Keratinocyte (primary cell): ENCODE measurements at places on chromosomes 16 and 17. TPM values are rescaled to one million over a fixed set of nuclear protein-coding genes. Genes with fewer than 3 reads are reported as not detected.

Gene CCL4
- polyA plus RNA-seq = 0.21 TPM in 1 of 3 replicates, not detected in the others

DNA sequence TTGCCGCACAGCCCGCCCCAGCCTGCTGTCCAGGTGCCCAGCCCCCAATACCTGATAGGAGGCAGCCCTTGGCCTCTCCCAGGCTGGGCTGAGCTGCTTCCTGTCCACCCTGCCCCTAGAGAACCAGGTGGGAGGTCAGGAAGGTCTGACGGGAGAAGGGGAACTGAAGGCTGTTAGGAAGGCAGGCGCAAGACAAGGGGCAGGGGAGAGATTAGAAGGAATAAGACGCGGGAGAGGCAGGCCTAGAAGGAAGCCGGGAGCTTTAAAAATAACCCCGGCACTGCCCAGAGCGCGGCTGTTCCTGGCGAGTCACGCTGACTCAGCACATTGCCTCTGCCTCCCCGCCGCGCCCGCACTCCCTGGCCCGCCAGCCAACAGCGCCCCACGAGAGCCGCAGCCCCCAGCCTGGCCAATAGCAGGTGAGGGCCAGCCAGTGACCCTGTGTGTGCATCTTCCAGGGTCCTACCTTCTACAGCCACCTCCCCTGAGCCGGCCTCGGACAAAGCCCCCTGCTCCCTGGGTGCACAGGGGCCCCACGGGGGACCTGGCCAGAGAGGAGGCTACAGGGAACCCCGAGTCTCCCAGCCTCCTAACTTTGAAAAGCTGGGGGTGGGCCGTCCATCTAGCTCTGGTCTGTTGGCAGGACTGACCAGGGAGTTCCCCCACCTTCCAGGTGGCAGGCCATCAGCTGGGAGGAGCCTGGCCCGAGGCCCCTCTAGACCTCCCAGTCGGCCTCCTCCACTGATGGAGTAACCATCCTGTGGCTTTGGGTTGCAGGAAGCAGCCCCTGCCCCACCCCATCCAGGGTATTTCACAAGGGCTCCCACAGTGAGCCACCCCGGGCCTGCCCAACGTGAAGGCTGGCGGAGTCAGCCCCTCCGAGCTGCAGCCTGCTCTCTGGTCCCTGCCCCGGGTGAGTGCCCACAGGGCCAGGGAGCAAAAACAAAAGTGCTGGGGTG is 4.0 kb downstream of the MAFG start:
- DNase-seq = no peak

- no peak for DNase-seq
Observed at GRCh38 chr16:74468807-74469525, 47.7 kb upstream of the CLEC18B start.

Gene MPG
- polyA plus RNA-seq = 22.7 to 46.8 TPM (median 26.9 TPM) in 3 replicates

Gene ACSM3
- 0.38 to 0.40 TPM (median 0.39 TPM) in 3 replicates for polyA plus RNA-seq

DNA sequence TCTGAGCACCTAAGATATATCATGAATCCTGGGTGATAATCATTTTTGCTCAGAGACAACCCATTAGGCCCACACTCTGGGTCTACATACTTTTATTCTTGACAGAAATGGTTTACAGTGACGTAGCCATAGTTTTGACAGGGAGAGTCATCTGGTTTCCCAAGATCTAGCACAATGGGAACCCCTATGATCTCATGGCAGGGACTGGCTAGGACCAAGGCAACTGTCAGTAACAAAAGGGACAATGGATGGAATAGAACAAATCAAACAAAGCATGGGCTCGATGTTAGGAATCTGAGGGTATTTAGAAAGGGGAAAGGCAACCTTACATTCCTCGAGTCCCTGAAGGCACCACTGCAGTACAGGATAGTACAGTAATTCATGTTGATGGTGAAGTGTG is 20.5 kb downstream of the CFAP97D1 start:
- no peak for DNase-seq

Gene LRRC46
- 0.13 to 0.43 TPM (median 0.34 TPM) in 3 replicates for polyA plus RNA-seq

DNA sequence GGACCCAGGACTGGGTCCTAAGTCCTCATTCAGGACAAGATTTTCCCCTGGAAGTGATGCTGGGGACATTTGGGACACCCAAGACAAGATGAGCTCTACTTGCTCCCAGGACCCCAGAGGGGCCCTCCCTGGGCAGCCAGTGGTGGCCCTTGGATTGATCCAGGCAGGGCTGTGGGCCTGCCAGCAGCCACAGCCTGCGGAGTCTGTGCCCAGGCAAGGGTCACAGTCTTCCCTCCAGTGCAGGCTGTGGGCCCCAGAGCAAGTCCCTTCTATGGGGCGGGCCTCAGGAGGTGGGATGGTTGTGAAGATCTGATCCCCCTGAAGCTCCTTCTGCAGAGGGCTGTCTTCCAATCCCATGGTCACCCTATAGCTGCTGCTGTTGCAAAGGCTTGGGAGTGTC is 12.6 kb downstream of the CA7 start:
- DNase-seq = no peak

DNA sequence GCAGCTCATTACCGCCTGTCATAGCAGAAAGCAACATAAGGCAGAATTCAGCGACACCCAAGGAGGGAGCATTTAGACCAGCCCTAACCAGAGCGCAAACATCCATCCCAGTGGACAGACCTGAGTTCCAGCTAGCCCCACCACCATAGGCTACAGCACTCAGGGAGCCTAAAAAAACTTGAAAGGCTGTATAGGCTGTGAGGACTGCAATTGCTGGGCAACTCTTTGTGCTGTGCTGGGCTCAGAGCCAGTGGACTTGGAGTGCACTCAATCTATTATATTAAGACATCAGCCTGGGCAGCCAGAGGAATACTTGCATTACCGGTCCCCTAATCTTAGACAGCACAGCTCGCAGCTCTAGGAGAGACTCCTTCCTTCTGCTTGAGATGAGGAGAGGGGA is 207.3 kb downstream of the KIF2B start:
- DNase-seq = no peak

DNA sequence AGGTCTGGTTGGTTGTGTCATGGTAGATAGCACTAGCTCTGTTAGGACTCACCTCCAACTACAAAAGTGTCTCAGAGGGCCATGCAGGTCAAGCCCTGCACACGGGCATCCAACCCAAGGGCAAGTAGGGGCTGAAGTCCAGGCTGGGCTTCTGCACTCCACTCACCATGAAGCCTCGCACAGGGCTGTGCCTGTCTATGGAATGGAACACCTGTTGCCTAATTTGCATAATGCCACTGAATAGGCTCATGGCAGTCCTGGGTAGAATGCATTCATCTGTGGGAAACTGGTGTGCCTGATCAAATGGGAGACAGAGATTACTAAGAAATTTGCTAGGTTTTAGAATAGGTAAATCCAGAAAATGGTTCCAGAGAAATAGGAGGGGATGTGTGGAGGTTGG is 8.0 kb upstream of the AKAP1 start:
- DNase-seq = no peak

DNA sequence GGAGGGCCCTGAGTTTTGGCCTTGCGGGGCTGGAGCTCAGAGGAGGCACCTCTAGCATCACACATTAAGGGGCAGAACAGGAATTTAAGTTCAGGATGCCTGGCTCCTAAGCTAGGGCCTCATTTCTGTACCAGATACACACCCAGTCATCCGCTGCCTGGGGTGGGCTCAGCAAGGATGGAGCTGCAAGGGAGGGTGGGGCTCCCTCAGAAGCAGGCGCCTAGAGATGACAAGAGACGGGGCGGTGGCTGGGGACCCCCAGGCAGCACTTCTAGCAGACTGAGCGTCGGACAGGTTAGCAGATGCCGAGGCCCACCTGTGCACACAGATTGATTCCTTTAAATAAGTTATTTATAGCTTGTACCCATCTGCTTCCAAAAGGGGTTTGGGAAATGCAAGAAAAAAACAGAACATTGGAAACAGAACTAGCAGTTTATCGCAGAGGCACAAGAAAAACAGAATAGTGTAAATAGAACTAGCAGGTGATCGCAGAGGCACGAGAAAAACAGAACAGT is 47.6 kb upstream of the CBFA2T3 start:
- no peak for DNase-seq

- no peak for DNase-seq
Observed at GRCh38 chr17:5262416-5262991, 19.6 kb upstream of the RABEP1 start.

GRCh38 chr17:82180776-82181528 is 31.7 kb downstream of the CCDC57 start:
- DNase-seq = no peak

Gene SYNGR3
- polyA plus RNA-seq = 0.12 to 0.30 TPM (median 0.28 TPM) in 3 replicates

- no peak for DNase-seq
Observed at GRCh38 chr16:2507052-2507659, 6.6 kb upstream of the ATP6V0C start.

Gene HOXB7
- polyA plus RNA-seq = 0.68 to 1.2 TPM (median 1.0 TPM) in 3 replicates

Gene ACSM2A
- polyA plus RNA-seq = not detected in 3 replicates

DNA sequence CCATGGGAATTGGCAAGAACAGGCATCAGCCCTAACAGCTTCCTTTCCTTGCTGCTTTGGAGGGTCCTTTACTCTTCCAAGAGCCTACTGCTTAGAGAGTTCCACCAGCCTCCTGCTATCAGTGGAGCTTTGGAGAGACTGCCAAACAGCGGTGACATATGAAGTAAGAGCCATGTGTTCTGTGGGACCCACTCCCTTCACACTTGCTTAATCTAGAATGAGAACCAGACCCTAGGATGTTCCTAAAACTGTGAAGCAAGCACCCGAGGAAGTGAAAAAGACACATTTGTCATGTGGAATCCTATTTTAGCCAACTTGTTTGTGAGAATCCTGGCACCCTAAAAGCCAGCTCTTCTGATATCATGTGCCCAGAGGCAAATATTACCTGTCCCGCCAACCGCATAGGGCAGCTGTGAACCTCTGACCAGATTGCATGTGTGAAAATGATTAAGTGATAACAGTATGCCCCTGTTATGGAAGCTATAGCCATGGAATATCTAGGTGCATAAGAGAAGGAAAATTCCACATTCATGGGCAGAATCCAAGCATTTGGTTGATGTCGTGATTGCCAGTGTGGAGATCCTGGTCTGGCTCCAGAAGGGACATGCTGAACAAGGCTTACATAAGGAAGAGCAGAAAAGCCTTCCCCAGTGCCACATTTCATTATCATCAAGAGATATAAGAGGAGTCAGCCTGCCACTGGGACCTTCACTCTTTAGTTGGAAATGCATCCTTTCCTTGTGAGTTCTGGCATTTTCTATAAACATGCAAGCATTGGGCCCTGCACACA is 18.7 kb downstream of the RCVRN start:
- DNase-seq = no peak

Gene SBK1
- polyA plus RNA-seq = 0.01 to 0.04 TPM (median 0.03 TPM) in 3 replicates

- no peak for DNase-seq
Observed at GRCh38 chr17:42113293-42114069, 967 bp upstream of the DHX58 start.

- DNase-seq = no peak
Observed at GRCh38 chr16:31333686-31334649, 21.0 kb upstream of the ITGAX start.

Gene APOH
- not detected in 3 replicates for polyA plus RNA-seq

- DNase-seq = peak; percentile 13
Observed at GRCh38 chr17:53032861-53033271, 789.9 kb upstream of the KIF2B start.

DNA sequence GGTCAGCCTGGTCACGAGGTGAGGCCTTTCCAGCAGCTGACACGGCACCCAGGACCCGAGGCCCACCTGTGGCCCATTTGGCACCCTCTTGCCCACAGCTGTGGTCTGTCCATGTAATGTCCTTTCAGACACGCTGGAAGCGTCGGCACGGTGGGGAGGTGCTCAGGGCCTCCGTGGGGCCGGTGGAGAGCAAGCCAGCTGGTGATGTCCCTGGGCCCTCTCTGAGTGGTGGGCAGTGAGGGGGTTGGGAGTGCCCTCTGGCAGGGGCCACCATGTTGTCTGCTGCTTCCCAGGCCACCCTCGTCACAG is 97.3 kb upstream of the ZNF469 start:
- no peak for DNase-seq

GRCh38 chr17:903691-904481 is 75.7 kb downstream of the NXN start:
- DNase-seq = peak; percentile 84

Gene TNK1
- polyA plus RNA-seq = 10.6 to 15.8 TPM (median 12.1 TPM) in 3 replicates

- no peak for DNase-seq
Observed at GRCh38 chr17:80671825-80672110, 127.1 kb downstream of the RPTOR start.

GRCh38 chr16:70659953-70660671 is 13.8 kb downstream of the IL34 start:
- DNase-seq = no peak

GRCh38 chr17:49986396-49987289 is 8.4 kb downstream of the DLX3 start:
- DNase-seq = no peak

Gene ZSCAN10
- polyA plus RNA-seq = not detected in 3 replicates

GRCh38 chr16:66946974-66947301 is 11.6 kb downstream of the CES2 start:
- DNase-seq = no peak

DNA sequence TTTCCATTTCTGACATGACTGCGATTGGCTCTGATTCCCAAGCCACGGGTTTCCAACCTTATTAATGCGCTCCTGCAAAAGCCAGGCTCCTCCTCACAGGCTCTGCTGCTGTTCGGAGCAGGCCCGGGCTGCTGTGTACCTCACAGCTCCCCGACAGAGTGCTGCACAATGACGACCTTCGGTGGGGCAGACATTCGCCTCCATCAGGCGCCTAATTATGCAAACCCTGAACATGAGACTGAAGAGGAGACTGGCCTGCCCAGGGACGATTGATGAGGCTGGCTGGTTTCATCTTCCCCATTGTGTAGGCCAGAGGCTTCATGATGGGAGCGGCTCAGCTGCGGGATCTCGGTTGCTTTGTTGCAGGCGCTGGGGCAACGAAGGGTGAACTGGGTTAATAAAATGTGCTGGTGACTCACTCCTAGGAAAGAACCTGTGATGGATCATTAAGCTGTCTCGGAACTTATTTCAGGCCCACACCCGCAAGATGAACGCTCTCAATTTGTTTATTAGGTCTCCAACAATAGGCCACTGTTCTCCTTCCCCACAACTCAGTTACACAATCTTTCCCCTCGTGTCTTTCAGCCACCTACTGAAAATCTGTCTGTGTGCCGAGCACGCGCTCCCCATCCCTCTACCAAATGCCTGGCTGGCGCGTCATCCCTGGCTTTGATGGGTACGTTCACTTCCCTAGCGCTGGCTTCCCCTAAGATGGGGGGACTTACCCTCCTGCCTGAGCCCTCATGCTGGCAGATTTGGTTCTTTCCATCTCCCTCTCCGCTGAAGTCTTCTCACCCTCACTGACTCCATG is 27.2 kb upstream of the TOB1 start:
- DNase-seq = peak; percentile 75
